ENCODE measurements at places on chromosomes 5 and 9. TPM values are rescaled to one million over a fixed set of nuclear protein-coding genes. Genes with fewer than 3 reads are reported as not detected.

The CCIN gene
- total RNA-seq, result 0.12 TPM

The ANKRD18A gene
- total RNA-seq, result 2.1 TPM

The PRLR gene
- 0.88 TPM for total RNA-seq

The PSIP1 gene
- 21.7 TPM for total RNA-seq

The PTGER4 gene
- 3.5 TPM for total RNA-seq

Measured in right cardiac atrium (tissue), 5 donors.